ENCODE measurements at places on chromosomes 16 and 17. TPM values are rescaled to one million over a fixed set of nuclear protein-coding genes. Genes with fewer than 3 reads are reported as not detected.

DNA sequence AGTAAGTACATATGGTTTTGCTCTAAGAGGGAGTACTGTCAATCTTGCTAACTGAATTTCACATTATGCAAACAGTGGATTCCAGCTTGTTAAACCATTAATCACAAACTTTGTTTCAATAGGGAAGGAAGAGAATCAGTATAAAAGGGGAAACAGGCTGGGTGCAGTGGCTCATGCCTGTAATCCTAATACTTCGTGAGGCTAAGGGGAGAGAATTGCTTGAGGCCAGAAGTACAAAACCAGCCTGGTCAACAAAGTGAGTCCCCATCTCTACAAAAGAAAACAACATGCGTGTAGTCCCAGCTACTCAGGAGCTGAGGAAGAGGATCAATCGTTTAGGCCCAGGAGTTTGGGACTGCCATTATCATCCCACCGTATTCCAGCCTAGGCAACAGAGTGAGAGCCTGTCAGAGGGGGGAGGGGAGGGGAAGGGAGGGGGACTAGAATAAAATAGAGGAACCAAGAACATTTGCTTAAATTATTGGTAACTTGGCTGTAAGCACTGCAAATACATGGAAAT lies 65.7 kb downstream of the FBXL20 start:
- DNase-seq = no peak
- no peak overlapping the region for H3K4me3 ChIP-seq
- H3K27ac ChIP-seq = no peak overlapping the region

DNA sequence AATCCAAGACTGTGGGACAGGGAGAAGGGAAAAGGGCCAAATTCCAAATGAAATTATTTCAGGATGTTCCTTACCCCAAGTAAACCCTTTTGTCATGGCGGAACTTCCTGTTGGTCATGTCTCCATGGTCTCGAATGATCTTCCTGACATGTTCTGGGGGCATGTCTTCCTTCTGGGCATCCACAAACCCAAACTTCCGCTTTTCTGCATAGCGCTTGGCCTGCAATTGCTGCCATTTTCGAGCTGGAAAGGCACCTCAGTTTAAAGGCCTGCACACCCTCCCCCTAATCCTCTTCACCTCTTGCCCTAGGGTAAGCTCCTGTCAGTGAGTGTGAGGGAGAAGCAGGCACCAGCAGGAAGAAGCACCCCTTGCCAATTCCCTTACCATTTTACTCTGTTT lies 1.2 kb downstream of the PRPF8 start:
- H3K4me3 ChIP-seq = peak overlapping the region; percentile 84
- H3K36me3 ChIP-seq = peaks cover 45% of the 10 kb centered on the region
- no peaks in the 10 kb centered on the region for H3K27me3 ChIP-seq

DNA sequence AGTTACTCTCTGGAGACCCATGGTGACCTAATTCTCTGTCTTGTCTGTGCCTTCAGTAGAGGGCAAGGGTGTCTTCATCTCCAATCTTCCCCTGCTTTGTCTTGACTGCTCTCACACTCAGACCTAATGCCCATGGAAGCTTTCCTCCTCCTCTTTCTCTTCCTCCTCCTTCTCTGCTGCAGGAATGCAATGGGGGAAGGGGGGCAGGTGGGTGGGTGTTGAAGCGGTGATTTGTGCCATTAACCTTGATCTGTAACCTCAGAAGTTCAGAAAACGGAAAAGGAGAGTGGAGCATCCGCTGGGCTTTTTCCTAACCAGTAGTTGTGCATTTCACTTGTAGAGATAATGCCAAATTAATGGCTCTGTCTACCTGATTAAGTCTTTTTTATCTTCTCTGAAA lies 172.3 kb upstream of the CDH11 start:
- no peak for DNase-seq
- H3K27me3 ChIP-seq = no peaks in the 10 kb centered on the region
- no peak overlapping the region for H3K4me3 ChIP-seq
- no peaks in the 10 kb centered on the region for H3K4me1 ChIP-seq
- H3K36me3 ChIP-seq = no peaks in the 10 kb centered on the region

GRCh38 chr17:19371259-19372010 lies 6.9 kb upstream of the MAPK7 start:
- DNase-seq = no peak
- no peaks in the 10 kb centered on the region for H3K36me3 ChIP-seq
- no peaks in the 10 kb centered on the region for H3K4me1 ChIP-seq
- H3K27me3 ChIP-seq = no peaks in the 10 kb centered on the region
- no peak overlapping the region for H3K4me3 ChIP-seq

DNA sequence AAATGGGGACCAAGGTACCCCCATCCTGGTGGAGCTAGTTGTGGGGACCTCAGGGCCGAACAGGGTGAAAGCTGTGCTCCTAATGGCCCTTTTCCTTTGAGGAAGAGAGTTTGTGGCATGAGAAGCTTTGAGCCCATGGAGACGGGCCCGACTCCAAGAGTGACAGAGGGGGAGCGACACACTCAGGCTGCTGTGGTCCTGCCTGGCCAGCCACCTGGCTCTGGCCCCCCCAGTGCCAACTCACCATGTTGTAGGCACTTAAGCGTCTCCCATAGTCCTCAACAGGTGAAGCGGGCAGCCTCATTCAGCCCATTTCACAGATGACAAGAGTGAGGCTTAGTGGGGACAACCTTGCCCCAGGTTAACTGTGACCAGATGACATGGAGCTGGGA lies 1.6 kb downstream of the IL21R start:
- H3K4me1 ChIP-seq = peaks cover 29% of the 10 kb centered on the region
- H3K4me3 ChIP-seq = no peak overlapping the region
- DNase-seq = no peak
- no peaks in the 10 kb centered on the region for H3K36me3 ChIP-seq
- no peak overlapping the region for H3K27ac ChIP-seq
- no peaks in the 10 kb centered on the region for H3K27me3 ChIP-seq

DNA sequence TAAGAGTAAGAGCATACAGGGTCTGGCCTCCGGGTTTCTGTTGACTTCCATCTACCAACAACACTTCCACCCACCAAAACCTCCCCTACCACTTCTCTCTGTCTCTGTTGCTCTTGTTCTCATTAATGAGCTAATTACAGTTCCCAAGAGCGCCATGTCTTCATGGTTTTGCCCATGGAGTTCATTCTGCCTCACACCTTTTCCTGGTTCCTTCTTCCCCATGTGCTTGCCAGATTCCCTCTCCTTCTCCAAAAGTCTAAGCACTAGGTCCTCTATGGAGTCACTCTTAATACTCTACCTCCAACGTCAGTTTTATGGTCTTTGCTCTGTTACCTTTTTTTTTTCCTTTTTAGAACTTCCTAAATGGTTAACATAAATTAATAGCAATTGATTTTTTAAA lies 92.8 kb downstream of the MYO1D start:
- H3K27me3 ChIP-seq = no peaks in the 10 kb centered on the region
- no peaks in the 10 kb centered on the region for H3K4me1 ChIP-seq
- no peak overlapping the region for H3K27ac ChIP-seq
- no peak for DNase-seq
- H3K4me3 ChIP-seq = no peak overlapping the region

PRSS27 gene
- total RNA-seq = not detected

KRT15 gene
- total RNA-seq = 0.65 TPM

CYB561 gene
- total RNA-seq = 10.7 TPM

All from GM23248 (cell line).